ENCODE measurements at places on chromosomes 2 and 18.

- DNase-seq: no peak
Observed at GRCh38 chr2:213544940-213545339, 260.7 kb downstream of the SPAG16 start.

- peak; percentile 80 for DNase-seq
Observed at GRCh38 chr2:121634354-121635307, 14.6 kb downstream of the CLASP1 start.

- no peak for DNase-seq
Observed at GRCh38 chr2:66550826-66551225, 115.9 kb downstream of the MEIS1 start.

GRCh38 chr2:177394594-177394973 is 2.0 kb downstream of the AGPS start:
- no peak for DNase-seq

DNA sequence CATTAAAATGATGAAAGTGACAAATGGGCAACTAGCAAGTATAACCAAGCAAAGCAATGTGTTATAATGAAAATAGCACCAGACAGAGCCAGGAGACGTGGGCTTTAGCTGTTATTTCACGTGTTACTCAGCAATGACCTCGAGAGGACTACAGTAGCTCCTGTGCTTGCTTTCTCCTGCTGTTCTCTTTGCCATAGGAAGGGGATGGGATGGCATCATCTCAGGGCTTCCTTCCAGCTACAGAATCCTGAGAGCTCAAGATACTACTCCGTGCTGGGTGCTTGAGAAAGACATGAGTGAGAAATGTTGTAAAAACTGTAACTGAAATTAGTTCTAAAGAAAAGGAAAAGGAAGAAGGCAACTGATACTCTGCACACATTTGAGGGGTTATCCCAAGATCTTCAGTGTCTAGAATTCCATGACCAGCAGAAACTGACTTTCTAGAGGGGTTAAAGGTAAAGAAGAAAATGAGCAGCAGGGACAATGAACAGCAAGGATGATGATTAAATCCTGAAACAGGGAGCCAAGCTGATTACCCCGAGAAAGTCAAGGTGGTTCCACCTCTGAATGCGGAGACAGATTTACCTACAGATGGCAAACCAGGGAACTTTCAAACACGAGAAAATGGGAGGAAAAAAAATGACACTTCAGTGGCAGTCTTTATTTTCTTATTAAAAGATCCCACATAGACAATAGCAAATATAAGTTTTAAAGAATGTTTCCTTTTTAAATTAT is 33.4 kb downstream of the GAREM1 start:
- DNase-seq: no peak

- no peak for DNase-seq
Observed at GRCh38 chr2:38591152-38591551, 11.6 kb downstream of the HNRNPLL start.

GRCh38 chr2:190378880-190379237 is 29.3 kb upstream of the MFSD6 start:
- DNase-seq: no peak

GRCh38 chr18:61690418-61691138 is 202.2 kb downstream of the RNF152 start:
- DNase-seq: no peak

DNA sequence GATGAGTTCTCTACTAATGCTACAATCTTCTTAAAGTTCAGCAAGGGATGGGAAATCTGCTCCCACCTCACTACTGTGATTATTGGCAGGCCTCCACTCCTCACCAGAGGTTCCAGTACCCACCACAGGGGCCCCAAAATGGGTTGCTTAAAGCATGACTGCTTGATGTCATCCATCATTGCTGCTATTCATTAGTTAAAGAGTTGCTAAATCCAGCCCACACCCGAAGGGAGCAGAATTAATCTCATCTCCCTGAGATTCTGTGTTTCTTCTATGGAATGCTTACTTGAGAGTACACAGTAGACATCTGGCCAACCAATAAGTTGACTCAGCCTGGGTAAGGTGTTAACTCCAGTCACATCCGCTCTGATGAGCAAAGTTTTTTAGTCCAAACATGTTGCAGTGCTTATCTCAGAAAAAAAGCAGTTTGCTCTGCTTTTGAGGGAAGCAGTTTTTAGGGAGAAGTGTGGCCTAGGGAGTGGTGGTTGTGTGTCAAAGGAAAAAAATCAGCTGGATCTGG is 690.2 kb upstream of the POU3F3 start:
- DNase-seq: no peak

GRCh38 chr2:38060236-38061018 is 15.5 kb downstream of the CYP1B1 start:
- no peak for DNase-seq

DNA sequence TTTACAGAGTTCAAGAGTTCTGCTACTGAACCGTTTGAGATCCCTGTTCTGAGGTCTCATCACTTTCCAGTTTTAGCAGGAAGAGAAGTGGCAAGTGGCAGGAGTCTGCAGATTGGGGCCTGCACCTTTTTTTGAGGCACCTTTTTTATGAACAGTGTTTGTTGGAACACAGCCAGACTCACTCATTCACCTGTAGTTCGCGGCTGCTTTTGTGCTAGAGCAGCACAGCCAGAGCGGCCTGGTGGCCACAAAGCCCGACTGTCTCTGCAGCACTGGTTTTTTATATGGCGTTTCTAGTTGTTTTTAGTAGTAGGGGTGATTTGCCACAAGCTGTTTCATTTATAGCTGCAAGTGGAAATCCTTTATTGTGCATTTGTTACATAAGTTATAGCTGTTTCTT is 8.6 kb downstream of the ACP1 start:
- DNase-seq: no peak

DNA sequence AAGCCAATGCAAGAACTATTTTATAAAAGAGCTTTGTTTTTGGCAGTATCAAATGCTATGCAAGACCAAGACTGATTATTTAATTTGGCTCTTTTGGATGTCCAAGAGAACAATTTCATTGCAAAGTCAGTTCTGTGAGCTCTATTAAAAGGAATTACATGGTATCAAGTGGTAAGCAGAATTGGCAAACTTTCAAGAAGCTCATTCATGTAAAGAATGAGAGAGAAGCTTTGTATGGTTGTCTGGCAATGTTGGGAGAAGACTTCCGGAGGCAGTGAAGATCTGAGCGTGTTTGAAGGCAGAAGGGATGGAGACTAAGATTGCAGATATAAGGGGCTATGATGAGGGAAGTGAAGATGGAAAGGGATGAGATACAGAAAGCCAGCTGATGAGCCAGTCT is 49.6 kb downstream of the CPS1 start:
- DNase-seq: no peak

- no peak for DNase-seq
Observed at GRCh38 chr2:68646303-68646702, 2.9 kb downstream of the PROKR1 start.

DNA sequence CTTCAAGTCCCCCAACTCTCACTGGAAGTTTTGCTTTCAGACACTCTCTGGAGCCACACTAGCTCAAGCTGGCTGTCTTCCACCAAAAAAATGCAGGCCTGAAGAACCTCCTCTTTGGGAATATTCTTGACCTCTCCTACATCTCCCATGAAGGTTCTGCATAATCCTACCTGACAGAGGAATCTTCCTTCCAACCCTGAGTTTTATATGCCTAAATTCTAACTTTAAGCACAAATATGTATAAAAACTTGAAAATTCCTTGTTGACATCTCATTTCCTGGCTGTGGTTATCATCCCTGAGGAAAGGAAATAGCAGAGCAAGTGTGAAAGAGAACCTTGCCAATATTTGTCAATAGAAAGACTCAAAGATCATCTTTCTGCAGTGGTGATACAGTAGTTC is 249.0 kb downstream of the LPIN1 start:
- no peak for DNase-seq

DNA sequence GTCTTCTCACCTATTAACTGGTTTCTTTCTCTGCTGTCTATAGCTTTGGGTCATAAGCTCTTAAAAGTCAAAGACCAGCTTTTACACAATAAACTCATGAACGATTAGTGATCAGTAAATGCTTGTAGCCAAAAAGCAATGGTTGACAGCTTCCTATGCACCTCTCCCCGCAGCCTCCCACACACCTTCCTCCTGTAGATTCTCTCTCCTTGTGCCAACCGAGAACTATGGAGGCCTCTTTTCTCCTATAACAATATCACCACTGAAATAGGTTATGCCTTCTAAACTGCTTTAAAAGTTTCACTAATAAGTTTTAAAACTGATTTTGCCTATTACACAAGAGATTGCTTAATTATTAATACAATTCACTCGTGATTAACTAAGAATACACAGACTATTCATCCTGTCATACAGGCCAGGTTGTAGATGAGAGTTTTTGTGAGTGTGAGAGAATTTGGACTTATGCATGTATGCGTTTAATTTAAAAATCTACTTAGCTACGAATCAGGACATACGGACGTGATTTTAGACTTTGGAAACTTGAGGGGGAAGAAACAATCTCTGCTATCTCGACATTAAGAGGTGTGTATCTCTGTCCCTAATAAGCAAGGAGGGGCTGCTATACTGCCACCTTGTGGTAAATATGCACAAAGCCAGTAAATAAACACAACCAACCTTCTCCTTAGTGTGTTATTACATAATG is 229.1 kb upstream of the RBBP8 start:
- DNase-seq: peak; percentile 23

- no peak for DNase-seq
Observed at GRCh38 chr2:219684721-219685689, 57.6 kb downstream of the SLC4A3 start.

DNA sequence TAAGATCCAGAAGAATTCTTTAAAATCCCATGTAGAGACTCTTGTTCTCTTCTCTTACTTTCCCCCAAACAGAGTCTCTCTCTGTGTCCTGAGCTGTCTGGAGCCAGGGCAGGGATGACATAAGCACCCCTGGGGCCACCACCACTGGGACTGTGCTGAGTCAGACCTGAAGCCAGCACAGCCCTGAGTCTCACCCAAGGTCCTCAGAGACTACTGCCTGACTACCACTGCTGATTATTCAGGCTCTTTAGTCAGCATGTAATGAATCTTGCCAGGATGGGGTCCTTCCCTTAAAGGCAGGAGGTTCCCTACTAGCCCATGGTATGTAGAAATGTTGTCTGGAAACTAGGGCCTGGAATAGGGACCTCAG is 34.9 kb upstream of the DYNC1I2 start:
- peak; percentile 36 for DNase-seq

- no peak for DNase-seq
Observed at GRCh38 chr2:242053921-242054320, 184.4 kb downstream of the RTP5 start.

DNA sequence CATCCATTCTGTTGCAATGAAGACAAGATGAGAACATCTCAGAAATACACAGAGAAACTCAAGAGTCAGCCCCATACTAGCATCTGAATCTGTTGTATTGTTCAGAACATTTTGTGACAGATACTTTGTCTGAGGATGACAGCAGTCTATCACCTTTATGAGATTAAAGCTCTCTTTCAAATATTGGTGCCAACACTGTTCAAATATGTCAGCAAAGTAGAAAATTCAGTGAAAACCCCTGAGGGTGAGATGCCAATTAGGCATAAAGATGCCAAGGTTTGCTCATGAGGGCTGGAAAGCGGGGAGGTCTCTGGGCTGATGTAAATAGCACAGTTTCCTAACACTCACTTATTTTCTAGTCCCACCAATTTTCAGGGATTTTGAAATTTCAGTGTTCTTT is 1054.2 kb upstream of the CRIM1 start:
- DNase-seq: no peak

GRCh38 chr18:5197032-5197434 is at the start of gene AKAIN1:
Gene AKAIN1, minus strand, starts transcription at chr18:5197257. Its CDS starts 204 bp downstream, at chr18:5197053.
- DNase-seq: no peak

GRCh38 chr2:205461169-205461568 is 221.1 kb upstream of the NRP2 start:
- peak; percentile 63 for DNase-seq

DNA sequence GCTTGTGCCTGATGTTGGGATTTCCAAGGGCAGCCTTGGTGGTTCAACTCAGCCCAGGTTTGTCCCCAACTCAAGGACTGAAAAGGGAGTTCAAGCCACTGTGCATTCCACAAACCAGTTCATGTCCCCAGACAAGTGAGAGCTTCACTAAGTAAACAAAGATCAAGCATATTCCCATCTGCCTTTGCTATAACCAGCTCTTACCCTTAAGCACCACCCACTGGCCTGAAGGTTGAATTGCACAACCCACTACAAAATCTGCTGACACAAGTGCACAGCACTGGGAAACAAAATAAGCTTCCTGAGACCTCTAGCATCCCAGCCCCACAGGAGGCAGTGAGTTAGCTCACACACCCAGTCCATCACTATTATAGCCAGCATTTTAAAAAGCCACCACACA is 516.7 kb downstream of the NR4A2 start:
- peak; percentile 11 for DNase-seq

DNA sequence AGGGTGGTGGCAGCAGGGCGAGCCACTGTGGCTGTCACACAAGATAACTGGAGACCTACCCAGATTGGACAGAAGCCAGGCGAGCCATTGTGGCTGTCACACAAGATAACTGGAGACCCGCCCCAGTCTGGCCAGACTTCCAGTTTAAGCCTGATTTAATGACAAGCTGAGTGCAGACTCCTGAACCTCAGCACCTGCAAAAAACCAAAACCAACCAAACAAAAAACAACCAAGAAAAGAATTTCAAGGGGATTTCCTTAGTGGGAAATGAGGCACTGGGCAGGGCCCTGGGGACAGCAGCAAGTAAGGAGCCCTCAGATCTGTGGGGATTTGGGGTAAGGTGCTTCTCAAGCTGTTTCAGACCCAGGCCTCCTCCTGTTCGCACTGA is 95.2 kb upstream of the BOD1L2 start:
- no peak for DNase-seq

GRCh38 chr2:236257575-236257974 is 6.6 kb downstream of the ASB18 start:
- DNase-seq: no peak

DNA sequence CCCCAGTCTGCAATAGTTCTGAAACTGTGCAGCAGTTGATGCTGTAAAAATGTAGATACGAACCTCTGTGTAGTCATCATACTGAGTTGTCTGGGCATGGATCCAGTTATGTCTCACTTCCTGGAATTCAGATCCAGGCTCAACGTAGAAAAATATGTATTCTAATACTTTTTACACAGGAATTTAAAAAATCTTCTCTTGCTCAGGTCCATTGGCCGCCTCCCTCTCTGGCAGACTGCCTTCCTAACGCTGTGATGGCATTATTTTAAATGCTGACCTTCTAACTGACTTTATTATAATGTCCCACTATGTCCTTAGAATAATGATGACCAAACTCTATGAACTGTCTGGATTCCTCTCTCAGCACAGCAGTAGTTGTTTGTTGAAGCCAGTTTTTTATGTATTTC is 119.6 kb downstream of the FEZ2 start:
- DNase-seq: peak; percentile 94

DNA sequence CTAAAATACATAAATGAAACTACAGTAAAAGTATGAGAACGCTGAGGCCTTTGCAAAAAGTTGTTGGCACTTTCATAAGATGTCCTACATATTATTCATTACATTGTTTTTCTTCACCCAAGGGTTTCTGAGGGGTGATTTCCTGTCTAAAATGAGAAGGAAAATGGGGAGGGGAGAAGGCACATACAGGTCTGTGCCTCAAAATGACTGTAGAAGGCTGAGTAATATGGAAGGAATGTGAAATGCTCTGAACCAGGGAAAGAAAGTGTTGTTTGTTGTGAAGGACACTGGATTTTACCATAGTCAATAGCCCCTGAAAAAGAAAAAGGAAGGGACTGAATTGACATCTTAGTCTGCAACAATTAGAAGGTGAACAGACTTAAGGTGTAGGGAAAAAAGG is 99.5 kb upstream of the RNF152 start:
- DNase-seq: peak; percentile 72
